ENCODE measurements at places on chromosomes 16 and 17. TPM values are rescaled to one million over a fixed set of nuclear protein-coding genes. Genes with fewer than 3 reads are reported as not detected.

DNA sequence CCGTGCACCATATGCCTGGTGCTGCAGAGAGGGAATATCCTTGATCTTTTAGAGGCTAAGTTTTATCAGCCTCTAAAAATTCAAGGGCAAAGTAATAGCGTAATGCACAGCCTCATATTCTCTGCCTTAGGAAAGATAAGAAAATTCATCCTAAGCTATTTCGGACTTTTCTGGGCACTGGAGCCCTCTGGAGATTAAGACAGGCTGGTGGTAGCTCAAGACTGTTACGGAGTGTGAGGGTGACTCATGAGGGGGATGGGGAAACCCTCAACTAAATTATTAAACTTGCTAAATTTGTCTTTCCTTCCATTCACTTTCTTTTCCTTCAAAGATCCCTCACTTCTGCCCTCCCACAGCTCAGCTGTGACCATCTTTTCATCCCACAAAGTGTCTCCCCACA, 73.3 kb downstream of the RPH3AL start:
- no peaks in the 10 kb centered on the region for H3K4me1 ChIP-seq
- H3K4me3 ChIP-seq, result no peak overlapping the region
- no peak overlapping the region for H3K27ac ChIP-seq
- no peak for DNase-seq
- H3K27me3 ChIP-seq, result no peaks in the 10 kb centered on the region
- H3K36me3 ChIP-seq, result no peaks in the 10 kb centered on the region

DNA sequence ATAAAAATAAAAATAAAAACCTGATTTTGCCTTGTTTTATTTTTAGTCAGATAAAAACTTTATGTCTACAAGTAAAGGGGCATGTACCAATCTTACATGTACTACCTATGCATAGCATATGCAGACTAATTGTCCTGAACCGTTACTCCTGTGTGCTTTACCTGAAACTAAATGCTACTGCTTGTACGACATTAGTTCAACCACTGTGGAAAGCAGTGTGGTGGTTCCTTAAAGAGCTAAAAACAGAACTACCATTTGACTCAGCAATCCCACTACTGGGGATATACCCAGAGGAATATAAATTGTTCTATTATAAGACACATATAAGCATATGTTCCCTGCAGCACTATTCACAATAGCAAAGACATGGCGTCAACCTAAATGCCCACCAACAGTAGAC, 426.0 kb upstream of the PMFBP1 start:
- no peak for DNase-seq
- peaks cover 1% of the 10 kb centered on the region for H3K36me3 ChIP-seq
- H3K27me3 ChIP-seq, result no peaks in the 10 kb centered on the region
- H3K4me1 ChIP-seq, result no peaks in the 10 kb centered on the region

DNA sequence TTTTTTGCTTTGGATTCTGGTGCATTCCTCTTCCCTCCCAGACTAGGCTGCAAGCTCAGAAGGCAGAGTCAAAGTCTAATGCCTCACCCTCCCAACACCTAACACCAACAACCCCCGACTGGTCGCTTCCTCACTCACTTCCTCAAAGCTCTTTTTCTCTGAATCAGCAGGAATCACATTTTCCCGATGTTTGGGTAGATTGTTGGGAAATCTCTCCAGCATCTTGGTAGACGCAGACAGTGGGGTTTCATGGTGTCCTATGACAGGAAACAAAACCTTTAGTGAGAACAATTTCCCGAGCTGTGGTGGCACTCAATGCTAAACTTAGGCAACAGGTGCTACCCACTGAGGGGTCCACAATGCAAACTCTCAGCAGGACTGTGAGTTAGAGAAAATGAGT, 39.9 kb upstream of the ICAM2 start:
- peaks cover 13% of the 10 kb centered on the region for H3K36me3 ChIP-seq
- peak overlapping the region; percentile 51 for H3K27ac ChIP-seq
- DNase-seq, result no peak
- no peaks in the 10 kb centered on the region for H3K27me3 ChIP-seq
- peaks cover 61% of the 10 kb centered on the region for H3K4me1 ChIP-seq

- H3K27ac ChIP-seq, result no peak overlapping the region
- no peak for DNase-seq
- no peaks in the 10 kb centered on the region for H3K4me1 ChIP-seq
- no peaks in the 10 kb centered on the region for H3K36me3 ChIP-seq
- peaks cover 3% of the 10 kb centered on the region for H3K27me3 ChIP-seq
Measured at GRCh38 chr16:72166151-72166550, 5.8 kb downstream of the PMFBP1 start.

GRCh38 chr17:72498364-72499210, 377.8 kb downstream of the SOX9 start:
- H3K27ac ChIP-seq, result no peak overlapping the region
- H3K4me1 ChIP-seq, result no peaks in the 10 kb centered on the region
- H3K27me3 ChIP-seq, result peaks cover 2% of the 10 kb centered on the region
- DNase-seq, result no peak
- no peak overlapping the region for H3K4me3 ChIP-seq

GRCh38 chr17:67390646-67391361, 13.7 kb downstream of the PITPNC1 start:
- H3K36me3 ChIP-seq, result peaks cover 12% of the 10 kb centered on the region
- H3K27ac ChIP-seq, result peak overlapping the region; percentile 99
- peak; percentile 89 for DNase-seq
- no peaks in the 10 kb centered on the region for H3K27me3 ChIP-seq
- peak overlapping the region; percentile 62 for H3K4me3 ChIP-seq

- no peak overlapping the region for H3K4me3 ChIP-seq
- H3K4me1 ChIP-seq, result peaks cover 13% of the 10 kb centered on the region
- peaks cover 17% of the 10 kb centered on the region for H3K36me3 ChIP-seq
- H3K27ac ChIP-seq, result no peak overlapping the region
- no peak for DNase-seq
Measured at GRCh38 chr16:31083081-31083480, 5.7 kb downstream of the PRSS53 start.

DNA sequence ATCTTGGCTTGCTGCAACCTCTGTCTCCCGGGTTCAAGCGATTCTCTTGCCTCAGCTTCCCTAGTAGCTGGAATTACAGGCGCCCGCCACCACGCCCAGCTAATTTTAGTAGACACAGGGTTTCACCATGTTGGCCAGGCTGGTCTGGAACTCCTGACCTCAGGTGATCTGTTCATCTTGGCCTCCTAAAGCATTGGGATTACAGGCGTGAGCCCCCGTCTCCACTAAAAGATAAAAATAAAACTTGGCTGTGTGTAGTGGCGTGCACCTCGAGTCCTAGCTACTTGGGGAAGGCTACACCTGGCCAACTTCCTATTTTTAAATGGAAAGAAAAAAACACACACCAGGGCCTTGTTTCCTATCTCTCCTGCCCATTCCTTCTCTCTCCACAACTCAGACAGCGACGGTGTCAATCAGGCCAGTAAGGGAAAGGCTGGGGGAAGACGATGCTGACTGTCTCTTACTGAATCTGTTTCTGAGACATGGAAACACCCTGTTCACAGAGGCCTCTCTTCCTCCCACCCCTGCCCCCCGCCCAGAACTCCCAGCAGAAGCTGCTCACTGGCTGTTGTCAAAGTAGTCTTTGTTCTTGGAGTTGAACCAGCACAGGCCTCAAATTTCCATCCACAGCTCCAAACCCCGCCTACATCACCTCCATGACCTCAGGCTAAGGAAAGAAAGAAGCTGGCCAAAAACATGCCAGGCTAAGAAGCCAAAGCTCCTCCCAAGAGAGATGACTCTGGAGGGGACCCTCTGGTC, 96.6 kb downstream of the NXN start:
- no peaks in the 10 kb centered on the region for H3K36me3 ChIP-seq
- H3K27me3 ChIP-seq, result peaks cover 8% of the 10 kb centered on the region
- H3K4me3 ChIP-seq, result no peak overlapping the region

GRCh38 chr16:52450916-52451315, 96.0 kb downstream of the TOX3 start:
- no peak overlapping the region for H3K27ac ChIP-seq
- no peaks in the 10 kb centered on the region for H3K4me1 ChIP-seq
- no peak for DNase-seq
- no peaks in the 10 kb centered on the region for H3K36me3 ChIP-seq

DNA sequence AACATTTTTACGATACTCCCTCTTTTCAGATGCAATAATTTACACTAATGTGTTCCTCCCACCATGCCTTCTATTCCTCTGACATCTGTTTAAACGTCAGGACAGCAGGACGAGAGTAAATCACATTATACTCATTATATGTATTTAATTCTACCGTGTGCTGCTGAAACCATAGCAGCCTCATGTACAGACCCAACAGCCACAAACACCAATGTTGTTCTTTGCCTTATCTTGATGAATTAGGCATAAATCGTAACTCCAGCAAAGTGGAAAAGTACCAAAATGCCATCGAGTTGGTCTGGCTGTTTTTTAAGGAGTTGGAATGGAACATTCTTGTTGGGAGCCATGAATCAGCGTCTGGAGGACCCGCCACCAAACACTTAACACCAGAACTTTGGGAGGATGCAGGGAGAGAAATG, 82.9 kb upstream of the FOXF1 start:
- H3K27me3 ChIP-seq, result no peaks in the 10 kb centered on the region
- no peaks in the 10 kb centered on the region for H3K36me3 ChIP-seq
- no peak overlapping the region for H3K27ac ChIP-seq
- no peak overlapping the region for H3K4me3 ChIP-seq

The MT4 gene
- total RNA-seq, result not detected

The TBCD gene
- 71.8 TPM for total RNA-seq

The MEOX1 gene
- 0.12 TPM for total RNA-seq

GRCh38 chr16:78648517-78648916, 549.1 kb downstream of the WWOX start:
- H3K4me1 ChIP-seq, result no peaks in the 10 kb centered on the region
- H3K27me3 ChIP-seq, result no peaks in the 10 kb centered on the region
- no peak for DNase-seq
- no peak overlapping the region for H3K4me3 ChIP-seq

DNA sequence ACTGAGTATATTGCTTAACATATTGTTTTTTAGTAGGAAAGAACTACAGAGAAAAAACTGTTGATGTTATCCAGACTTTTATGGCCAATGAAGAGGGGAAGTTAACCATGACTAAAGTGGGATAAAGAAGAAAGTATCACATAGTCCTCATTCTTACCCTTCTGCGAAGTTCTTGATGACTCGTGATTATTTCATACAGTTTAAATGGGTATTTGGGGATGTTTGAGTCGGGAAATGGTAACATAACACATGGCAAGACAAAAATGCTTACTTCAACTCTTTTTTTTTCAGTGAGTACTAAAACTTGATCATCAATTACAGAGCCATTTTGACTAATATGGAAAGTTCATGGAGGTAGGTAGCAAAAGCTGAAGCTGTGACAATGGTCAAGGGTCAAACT, 4.9 kb downstream of the POLG2 start:
- no peak overlapping the region for H3K4me3 ChIP-seq
- H3K27ac ChIP-seq, result peak overlapping the region; percentile 27
- H3K27me3 ChIP-seq, result no peaks in the 10 kb centered on the region
- peaks cover 36% of the 10 kb centered on the region for H3K36me3 ChIP-seq

The KAT8 gene
- 58.1 TPM for total RNA-seq

GRCh38 chr17:6994666-6995256, 1.1 kb upstream of the ALOX12 start:
- no peak for DNase-seq
- H3K4me1 ChIP-seq, result no peaks in the 10 kb centered on the region
- H3K27me3 ChIP-seq, result no peaks in the 10 kb centered on the region
- H3K27ac ChIP-seq, result no peak overlapping the region
- H3K4me3 ChIP-seq, result no peak overlapping the region
- peaks cover 10% of the 10 kb centered on the region for H3K36me3 ChIP-seq

DNA sequence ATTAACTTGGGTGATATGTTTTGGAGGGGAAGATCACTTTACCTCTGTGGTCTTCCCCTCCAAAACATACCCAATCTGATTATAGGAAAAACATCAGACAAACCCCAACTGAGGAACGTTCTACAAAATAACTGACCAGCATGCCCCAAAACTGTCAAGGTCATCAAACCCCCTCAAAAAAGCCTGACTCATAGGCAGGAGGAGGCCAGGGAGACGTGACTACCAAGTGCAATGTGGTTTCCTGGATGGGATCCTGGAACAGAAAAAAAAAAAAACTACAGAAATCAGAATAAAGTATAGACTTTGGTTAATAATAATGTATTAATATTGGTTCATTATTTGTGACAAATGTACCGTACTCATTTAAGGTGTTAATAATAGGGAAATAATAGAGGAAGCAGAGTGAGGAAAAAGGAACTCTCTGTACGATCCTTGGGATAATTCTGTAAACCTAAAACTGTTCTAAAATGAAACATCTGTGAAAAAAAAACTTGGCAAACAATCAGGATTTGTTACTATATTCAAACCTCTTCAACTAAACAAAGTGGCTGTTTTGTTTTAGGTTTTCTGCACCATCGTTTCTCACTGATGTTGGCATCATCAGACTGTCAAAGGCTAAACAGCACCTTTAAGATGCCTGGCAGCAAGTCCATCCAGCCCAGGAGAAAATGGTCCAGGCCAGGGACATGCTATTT, 266.7 kb upstream of the SDK2 start:
- H3K27ac ChIP-seq, result no peak overlapping the region
- H3K36me3 ChIP-seq, result peaks cover 3% of the 10 kb centered on the region
- no peak overlapping the region for H3K4me3 ChIP-seq
- peaks cover 22% of the 10 kb centered on the region for H3K27me3 ChIP-seq
- no peaks in the 10 kb centered on the region for H3K4me1 ChIP-seq

- H3K4me1 ChIP-seq, result peaks cover 86% of the 10 kb centered on the region
- H3K36me3 ChIP-seq, result peaks cover 5% of the 10 kb centered on the region
- peak overlapping the region; percentile 88 for H3K4me3 ChIP-seq
- DNase-seq, result peak; percentile 84
- peak overlapping the region; percentile 93 for H3K27ac ChIP-seq
Measured at GRCh38 chr17:78736526-78737079, 45.5 kb downstream of the CYTH1 start.

The PRR15L gene
- not detected for total RNA-seq

GRCh38 chr17:83174362-83175118, 95.1 kb downstream of the METRNL start:
- no peaks in the 10 kb centered on the region for H3K36me3 ChIP-seq
- no peak overlapping the region for H3K27ac ChIP-seq
- H3K27me3 ChIP-seq, result peaks cover 8% of the 10 kb centered on the region

DNA sequence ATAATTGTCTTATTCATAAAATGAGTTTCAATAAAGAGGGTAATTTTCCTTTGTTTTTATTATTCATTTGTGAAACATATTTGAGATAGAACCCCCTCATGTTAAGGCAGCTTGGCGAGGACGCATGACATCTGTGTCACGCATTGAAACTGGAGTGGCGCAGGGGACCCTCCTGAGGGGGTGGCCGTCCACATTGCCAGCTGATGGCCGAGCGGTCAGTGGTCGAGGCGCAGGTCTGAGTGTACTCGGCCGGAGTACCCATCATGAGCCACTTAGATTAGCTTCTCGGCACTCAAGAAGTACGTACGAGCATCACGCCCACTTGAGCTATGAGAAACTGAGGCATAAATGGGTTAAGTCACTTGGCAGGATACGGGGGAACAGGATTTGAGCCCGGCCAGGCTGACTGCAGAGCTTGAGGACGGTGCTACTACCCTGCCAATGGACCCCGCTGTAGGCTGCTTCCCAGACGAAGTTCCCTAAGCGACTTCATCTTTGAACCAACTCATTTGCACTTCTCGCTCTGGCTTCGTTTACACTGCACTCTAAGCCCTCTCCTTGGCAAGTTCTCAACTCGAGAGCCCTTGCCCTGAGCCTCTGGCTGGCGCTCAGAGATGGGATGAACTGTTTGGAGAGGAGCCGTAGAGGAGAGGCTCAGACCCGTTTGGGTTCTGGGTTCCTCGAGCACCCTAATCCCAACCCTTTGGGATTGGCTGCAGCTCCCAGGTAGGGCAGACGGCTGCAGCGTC, 91.8 kb downstream of the SDK2 start:
- no peak for DNase-seq
- no peak overlapping the region for H3K4me3 ChIP-seq
- no peaks in the 10 kb centered on the region for H3K27me3 ChIP-seq
- H3K4me1 ChIP-seq, result peaks cover 3% of the 10 kb centered on the region
- no peaks in the 10 kb centered on the region for H3K36me3 ChIP-seq
